CMK (cell line): ENCODE measurements at places on chromosomes 5 and 9.

DNA sequence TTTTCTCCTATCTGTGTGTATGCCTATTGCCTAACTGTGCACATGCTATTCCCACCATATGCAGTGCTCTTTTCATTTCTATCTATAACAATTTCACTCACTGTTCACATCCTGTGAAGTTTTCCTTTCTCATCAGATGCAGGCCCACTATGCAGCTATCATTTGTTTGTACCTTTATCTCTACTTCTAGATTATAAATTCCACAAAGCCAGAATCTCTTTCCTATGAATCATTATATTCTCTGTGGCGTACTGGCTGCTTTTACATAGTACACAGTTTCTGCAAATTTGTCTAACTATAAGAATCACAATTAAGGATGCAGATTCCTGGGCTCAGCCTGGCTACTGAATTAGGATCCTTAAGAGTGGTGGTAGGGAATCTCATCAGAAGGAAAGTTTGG is 600.8 kb upstream of the ARRDC3 start:
- DNase-seq, result no peak

DNA sequence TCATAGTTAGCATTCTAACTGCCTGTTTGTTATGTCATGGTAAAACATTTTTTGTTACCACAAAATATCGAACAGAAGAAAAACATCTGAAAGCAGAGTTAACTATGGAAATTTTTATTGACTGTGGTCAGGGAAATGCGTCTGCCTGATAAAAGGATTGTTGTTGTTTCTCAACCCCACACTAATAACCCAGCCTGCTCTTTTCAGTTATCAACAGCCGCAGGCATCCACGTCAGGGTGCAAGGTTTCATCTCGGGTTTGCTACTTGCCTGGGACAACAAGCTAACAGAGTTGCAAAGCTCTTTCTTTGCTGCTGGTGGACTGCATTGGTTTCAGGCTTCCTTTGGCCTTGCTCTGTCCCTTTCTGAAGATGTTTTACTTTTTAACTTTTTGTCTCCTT is 969.2 kb downstream of the CDH18 start:
- peak; percentile 44 for DNase-seq

GRCh38 chr5:59187857-59188256 is 605.0 kb downstream of the RAB3C start:
- no peak for DNase-seq

DNA sequence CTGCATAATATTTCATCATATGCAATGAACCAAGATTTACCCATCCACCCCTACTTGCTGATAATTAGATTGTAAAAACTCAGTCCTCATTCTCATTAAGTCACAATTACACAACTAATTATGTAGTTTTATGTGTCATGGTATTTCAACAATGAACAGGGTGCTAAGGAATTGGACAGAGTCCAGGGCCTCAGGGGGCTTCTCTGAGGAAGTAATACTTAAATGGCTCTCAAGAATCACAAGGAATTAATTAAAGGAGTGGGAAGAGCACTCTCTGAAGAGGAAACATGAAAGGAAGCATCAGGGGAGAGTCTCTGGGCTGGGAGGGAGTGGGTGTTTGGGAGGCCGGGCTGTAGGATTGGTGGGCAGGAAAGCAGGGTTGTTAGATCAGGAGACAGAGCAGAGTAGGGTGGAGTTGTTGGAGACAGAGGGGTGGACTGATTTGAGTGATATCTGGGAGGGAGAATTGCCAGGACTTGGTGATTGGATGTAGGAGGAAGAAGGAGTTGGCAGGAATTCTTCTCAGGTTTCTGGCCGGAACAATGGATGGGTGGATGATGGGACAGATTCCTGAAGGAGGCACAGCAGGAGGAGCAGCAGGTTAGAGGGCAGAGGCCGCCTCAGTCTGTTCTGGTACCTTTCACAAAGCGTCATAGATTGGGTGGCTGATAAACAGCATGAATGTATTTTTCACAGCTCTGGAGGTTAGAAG is 23.0 kb upstream of the NSG2 start:
- no peak for DNase-seq

- DNase-seq, result no peak
Measured at GRCh38 chr9:127540664-127541041, 71.4 kb upstream of the STXBP1 start.

- DNase-seq, result no peak
Measured at GRCh38 chr5:15700373-15700772, 200.4 kb downstream of the FBXL7 start.

GRCh38 chr5:107682533-107682932 is 11.8 kb upstream of the EFNA5 start:
- DNase-seq, result no peak

DNA sequence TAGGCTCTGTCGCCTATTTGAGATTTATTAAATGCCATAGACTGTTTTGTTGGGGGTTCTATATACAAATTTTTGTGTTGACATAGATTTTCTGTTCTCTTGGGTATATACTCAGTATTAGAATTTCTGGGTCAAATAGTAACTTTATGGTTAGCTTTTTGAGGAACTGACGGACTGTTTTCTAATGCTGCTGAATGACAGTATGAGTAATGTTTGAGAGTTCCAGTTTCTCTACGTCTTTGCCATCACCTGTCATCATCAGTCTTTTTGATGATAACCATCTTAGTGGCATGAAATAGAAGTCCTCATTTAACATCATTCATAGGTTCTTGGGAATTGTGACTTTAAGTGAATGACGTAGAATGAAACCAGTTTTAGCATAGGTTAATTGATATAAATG is 60.1 kb downstream of the CCDC171 start:
- no peak for DNase-seq

DNA sequence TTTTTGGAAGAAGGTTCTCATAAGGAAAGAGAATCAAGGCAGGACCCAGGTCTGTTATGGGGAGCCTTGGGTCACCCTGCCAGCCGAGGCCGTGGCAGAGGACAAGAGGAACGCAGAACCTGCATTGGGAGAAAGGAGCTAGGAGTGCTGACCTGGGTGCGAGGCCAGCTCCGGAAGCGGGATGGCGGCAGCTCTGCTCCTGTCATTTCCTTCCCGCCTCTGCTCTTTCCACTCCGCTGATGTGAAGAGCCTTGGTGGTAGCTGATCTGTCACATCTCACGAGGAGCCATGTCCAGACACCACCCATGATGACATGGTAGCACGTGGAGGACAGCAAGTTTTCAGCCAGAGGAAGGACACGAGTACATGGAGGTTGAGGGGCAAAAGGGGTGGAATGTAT is 109.5 kb upstream of the COL5A1 start:
- DNase-seq, result no peak

GRCh38 chr5:140213370-140213983 is 38.5 kb downstream of the CYSTM1 start:
- no peak for DNase-seq

GRCh38 chr5:11525020-11525419 is 379.2 kb downstream of the CTNND2 start:
- no peak for DNase-seq

- DNase-seq, result no peak
Measured at GRCh38 chr9:75604661-75605060, 285.8 kb upstream of the PCSK5 start.

DNA sequence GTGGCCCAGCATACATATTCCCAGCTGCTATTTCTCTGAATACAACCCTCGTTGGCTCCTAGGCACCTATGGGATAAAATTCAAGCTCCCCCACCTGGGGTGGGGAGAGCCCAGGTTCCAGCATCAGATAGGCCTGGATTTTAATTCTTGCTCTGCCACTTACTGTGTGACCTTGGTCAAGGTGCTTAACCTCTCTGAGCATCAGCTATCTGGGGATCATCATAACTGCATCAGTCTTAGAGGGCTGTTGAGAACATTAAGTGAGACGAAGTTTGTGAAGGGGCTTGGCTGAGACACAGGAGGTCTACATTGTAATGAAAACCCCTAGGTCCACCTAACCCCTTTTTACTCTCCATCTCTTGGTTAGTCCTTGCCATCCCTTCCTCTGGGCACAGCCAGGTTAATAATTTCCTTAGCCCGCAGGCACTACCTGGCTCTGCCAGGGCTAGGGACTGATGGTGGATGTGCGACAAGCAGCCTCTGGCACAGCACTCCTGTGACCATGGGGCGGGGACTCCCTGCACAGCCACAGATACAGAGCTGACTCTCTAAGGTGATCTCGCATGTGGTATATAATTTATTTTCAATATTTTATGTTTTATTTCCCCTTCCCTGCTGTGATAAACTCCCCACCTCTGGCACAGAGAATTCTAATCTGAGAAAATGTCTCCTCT is 68.7 kb downstream of the CRB2 start:
- no peak for DNase-seq

GRCh38 chr5:11897781-11898180 is 6.5 kb downstream of the CTNND2 start:
- no peak for DNase-seq

DNA sequence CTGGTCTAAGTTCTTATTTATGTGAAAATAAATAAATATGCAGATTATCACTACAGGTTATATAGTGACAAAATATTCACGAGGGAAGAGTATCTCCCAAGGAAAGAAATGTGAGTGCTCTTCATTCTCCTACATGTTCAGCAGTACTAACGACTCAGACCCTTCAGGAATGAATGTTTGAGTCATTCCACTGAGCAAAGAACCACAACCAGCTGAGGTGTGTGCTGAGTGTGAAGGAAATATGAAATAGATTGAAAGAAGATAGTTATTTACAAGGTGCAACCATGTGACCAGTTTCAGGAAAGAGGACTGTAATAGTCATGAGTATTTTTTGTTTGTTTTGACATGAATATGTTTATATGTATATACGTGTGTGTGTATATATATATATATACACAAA is 228.7 kb downstream of the TUSC1 start:
- DNase-seq, result no peak

DNA sequence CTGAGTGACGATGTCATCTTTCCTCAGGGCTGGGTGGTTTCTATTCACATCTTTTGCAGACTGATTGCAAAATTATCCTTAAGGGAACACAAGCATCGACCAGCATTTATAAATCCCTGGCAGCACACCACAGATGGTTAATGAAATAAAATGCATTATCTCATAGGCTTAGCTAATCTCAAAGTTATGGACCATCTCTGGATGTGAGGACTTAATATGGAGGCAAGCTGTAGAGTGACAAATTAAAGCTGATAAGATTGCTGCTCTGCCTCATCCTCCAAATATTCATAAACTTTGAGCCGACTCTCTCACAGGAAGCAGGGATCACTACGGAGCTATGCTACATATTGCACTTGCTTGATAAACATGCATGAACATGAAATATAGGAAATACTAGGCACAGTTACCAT is 663.2 kb upstream of the RGMB start:
- no peak for DNase-seq

GRCh38 chr9:83677596-83677995 is 30.2 kb downstream of the UBQLN1 start:
- no peak for DNase-seq

- DNase-seq, result no peak
Measured at GRCh38 chr9:127801955-127802575, 617 bp upstream of the FPGS start.

DNA sequence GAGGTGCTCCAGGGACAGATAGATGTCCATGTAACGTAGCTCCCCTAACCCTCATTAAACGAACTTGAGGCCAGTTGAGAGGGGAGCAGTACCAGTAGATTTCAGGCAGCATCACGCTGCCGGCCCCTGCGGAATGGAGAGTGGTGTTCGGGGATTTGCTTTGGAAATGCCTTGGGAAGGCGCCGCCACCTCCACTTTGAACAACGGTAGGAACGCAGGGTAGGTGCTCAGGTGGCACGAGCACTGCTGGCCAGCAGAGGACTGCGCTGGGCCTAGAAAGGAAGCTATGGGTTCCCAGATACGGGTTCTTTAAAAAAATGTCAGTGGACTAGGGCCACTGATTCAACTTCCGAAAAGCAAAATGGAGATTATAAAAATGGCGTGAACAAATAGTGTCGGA is 271.8 kb downstream of the FANCC start:
- no peak for DNase-seq

DNA sequence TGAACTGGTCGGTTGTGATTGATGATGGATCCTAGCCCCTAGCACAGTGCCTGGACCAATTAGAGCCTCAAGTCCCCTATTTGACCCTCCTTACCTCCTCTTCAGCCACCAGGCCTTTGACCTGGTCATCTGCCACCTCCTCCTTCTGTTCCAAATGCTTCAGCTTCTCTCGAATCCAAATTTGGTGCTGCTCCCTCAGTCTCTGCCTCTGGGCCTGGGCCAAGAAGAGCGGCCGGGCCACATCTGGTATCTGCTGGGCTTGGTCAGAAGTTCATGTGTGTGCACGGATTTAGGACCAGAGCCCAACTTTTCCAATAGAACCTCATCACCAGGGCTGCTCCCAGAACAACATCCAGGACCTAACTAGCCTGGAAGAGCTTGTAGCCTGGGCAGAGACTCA is 6.5 kb downstream of the SLC35A4 start:
- no peak for DNase-seq

GRCh38 chr5:120354126-120354525 is 110.0 kb upstream of the PRR16 start:
- no peak for DNase-seq

- no peak for DNase-seq
Measured at GRCh38 chr5:101327816-101328215, 424.7 kb upstream of the ST8SIA4 start.

- no peak for DNase-seq
Measured at GRCh38 chr5:40904994-40905306, 4.3 kb upstream of the C7 start.

GRCh38 chr5:148833122-148833521 is 6.7 kb downstream of the ADRB2 start:
- DNase-seq, result no peak

DNA sequence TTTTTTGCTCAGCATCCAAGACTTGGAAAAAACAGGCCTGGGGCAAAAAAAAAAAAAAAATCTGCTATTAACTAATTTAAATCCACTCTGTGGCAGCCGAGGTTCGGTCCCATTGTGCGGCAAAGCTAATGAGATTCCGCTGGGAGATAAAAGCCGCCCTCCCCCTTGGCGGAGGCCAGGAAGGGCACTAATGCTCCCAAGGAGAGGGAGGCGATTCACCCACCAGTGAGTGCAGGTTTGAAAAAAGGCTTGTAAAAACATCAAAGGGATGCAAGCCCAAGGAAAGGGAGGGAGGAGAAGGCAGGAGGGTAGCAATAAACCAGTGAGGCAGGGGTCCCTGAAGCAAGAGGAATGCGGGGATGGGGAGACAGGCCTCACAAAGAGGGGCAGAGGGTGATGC is 129.5 kb upstream of the RAPGEF1 start:
- DNase-seq, result no peak

GRCh38 chr9:125110464-125110863 is 32.9 kb downstream of the SCAI start:
- DNase-seq, result no peak

- DNase-seq, result no peak
Measured at GRCh38 chr9:87148331-87149104, 201.2 kb upstream of the GAS1 start.

DNA sequence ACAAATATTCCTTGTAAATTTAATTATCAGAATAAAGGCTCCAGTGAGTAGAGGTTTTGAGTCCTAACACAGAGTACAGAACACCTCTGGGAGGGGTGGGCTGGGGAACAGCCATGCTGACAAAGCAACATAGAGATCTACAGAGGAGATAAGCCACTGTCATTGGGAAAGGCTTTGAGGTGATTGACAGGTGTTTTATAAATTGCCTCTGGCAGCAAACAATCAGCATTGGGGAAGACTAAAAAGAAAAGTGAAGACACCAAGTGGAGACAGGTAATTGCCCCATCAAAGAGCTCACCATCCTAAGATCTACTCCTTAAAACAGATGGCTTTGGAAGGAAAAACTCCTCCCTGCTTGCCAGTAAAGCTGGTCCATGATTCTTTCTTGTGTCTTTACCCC is 189.7 kb upstream of the TLE4 start:
- no peak for DNase-seq
